ENCODE measurements at places on chromosomes 5 and 9.

- DNase-seq: no peak
Measured at GRCh38 chr9:32385152-32385884, 875 bp downstream of the ACO1 start.

DNA sequence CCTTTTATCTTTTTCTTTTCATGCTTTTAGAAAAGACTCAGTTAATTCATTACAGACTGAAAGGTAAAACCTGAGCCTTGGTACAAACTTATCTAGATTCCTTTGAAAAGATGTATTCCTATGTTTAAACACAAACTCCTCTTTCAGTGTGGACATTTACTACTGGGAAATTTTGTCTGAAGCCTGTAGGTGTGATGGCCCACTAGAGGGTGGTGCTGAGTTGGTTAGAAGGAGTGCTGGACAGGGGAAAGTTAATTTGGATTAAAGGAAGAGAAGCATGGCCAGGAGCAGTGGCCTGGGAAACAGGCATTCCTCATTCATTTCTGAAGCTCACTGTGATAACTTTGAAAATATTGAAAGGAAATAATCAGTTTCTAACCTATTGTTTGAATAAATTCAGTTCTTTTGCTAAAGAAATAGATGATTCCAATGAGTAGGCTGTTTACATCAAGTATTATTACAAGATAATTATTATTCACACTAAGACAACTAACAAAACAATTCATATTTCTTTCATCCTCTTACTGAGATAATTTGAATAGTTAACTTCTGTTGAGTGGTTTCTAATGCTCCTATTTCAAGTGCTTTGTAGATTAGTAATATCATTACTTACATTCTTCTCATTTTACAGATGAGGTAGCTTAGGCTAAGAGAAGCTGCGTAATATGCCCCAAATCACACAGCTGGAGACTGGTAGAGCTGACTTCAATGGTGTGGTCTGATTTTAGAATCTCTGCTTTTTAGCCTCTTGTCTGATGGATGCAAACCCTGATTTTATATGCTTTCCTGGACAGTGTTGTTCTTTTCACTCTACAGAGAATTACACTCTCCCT is 150.9 kb downstream of the ADGRV1 start:
- DNase-seq: no peak

DNA sequence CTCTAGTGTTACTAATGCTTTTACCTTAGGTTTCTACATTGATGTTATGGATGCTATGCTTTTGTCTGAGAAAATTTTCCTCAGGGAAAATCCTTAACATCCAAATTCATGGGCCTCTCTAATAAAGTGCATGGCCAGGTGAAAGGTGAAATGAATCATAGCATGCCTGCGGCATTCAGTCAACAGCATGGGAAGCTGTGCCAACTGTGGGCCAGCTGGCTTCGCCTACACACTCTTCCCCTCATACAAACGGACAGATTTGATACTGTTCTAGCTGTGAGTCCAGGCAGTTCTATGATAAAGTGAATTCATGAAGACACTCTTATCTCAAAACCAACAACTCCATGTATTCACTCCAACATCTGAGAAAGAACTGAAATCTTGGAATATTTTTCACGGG is 374.1 kb downstream of the PLK2 start:
- no peak for DNase-seq

GRCh38 chr5:76790632-76791290 is 28.1 kb upstream of the F2RL1 start:
- DNase-seq: no peak

- no peak for DNase-seq
Measured at GRCh38 chr5:152164860-152165259, 240.2 kb upstream of the GLRA1 start.

DNA sequence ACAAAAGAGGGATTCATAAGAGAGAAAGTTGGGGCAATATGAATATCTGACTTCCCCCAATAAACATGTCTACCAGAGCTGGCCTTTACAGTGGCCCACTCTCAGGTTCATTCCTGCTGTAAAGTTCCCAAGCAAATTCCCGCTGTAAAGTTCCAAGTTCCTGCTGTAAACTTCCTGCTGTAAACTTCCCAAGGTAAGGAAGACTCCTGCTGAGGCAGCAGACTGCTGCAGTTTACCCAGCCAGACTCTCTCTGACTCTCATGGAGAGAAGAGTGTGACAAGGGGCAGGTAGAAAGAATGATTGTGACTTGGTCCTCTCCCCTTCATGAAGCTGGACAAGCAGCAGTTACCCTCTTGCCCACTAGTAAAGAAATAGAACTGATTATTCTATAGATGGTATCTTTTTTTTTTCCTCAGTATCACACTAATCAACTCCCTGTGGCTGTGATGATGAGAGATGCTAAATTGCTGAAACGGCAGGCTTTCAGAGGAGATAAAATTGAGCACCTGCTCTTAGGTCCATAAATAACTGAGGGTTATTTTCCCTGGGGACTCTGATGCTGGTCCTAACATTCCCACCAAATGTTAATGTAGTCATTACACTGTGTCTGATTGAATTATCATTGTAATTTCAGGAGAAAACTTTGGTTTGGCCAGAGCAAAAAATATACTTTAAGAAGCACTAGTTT is 220.4 kb downstream of the PARP8 start:
- no peak for DNase-seq

DNA sequence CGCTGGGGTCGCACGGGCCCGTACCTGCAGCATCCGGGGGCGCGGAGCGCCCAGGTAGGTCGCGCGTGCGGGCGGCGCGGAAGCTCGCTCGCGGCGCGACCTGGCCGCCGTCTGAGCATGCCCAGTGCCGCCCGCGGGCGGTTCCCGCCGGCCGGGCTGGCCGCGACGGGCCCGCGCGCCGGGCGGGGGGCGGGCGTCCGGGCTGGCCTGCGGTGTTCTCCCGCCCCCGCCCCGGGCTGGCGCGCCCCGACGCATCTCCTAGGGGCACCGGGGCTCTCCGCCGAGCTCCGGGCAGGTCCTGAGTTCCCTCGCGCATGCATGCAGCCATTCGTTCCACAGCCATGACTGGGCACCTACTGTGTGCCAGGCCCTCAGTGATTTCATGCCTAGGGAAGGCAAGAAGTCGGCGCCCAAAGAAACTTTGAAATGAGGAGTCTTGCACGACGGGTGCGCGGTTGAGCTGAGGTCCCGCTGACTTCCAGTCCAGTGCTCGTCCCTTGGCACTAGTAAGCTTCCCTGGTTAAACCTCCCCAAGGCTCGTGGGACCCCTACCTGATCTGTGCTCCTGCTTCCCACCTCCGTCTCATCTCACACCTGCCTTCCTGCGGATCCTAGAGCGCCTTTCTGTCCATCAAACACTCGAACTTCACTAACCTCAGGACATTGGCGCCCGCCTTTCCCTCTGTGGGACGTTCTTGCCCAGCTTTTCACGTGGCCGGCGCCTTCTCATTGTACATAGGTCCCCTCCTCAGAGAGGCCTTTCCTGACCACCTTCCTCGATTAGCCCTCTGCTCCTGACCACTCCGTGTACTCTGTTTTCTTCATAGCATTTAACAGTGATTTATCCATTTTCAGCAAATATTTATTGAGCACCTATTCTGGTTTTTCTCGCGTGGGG is at the start of gene PTPN3:
TSS of gene PTPN3 (minus strand) at position 113 of the 898 bp plus-strand sequence. CDS start 34,873 bp downstream, outside the sequence.
- peak; percentile 19 for DNase-seq

DNA sequence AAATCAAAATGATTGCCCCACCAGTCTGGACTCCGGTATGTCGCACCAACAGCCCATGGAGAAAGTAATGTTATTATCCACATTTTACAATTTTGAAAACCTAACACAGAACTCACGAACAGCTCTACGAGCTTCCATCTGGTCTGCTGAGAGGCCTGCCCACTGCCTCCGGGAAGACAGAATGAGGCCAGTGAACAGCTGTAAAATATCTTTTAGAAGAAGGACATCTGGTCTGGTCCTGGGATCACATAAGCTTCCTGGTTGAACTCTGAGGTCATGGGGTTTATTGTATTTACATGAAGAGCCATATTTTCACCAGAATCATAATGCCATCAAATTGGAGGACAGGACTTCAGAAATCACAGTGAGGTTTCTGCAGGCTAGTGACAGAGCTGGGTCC is 89.0 kb downstream of the FRMD3 start:
- no peak for DNase-seq

DNA sequence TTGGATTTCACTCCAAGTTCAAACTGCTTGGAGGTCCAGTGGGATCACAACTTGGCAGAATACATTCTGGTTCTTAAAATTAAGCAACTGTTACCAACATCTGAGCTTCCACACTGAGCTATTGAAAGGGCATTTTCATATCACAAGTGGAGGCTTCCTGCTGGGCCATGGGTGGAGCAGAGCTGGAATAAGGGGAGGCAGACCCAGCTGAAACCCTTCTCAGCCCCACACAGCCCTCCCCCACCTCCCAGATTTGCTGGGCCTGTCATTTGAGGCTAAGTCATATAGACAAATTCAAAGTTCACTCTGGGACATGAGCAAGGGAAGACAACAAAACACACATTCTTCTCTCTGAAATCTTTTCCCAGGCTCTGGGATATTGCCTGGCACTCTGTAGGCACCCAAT is 79.9 kb downstream of the ACTL7B start:
- DNase-seq: no peak

DNA sequence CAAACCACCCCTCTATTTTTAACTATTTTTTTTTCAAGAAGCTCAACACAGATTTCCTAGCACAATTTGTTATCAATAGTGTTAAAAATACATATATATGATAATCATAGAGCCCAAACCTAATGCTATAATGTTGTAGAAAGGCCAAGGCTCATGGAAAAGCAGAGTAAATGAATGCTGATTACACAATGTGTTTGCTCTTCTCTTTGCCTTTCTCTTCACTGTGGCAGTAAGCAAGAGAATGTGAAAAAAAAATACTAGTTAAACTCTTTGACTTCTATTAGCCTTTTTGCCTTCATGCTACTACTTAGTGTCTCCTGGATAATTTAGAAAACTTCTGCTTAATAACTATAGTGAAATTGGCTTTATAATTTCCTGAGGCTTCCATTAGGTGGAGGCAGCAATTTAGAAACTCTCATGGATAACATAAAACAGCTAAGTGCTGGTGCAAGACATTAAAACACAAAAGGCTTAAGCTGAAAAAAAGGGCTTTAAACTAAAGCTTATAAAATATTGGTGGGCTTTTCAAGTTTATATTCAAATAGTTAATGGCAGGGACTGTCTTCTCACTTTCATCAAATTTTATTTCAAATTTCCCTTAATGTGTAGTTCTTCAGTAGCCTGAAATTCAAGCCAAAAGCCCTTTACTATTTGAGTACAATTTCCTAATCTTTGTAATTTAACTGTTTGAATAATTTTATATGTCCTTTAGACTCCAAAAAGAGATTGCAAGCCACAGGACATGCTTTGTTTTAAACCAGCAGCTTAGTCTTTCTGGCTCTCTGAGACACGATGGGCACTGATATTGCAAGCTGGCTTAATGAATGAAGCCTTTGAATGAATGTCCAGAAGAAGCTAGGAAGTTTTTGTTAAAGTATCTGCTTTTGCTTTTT is 2031.8 kb upstream of the CDH6 start:
- no peak for DNase-seq

GRCh38 chr9:124780060-124780756 is 3.3 kb downstream of the OLFML2A start:
- no peak for DNase-seq

DNA sequence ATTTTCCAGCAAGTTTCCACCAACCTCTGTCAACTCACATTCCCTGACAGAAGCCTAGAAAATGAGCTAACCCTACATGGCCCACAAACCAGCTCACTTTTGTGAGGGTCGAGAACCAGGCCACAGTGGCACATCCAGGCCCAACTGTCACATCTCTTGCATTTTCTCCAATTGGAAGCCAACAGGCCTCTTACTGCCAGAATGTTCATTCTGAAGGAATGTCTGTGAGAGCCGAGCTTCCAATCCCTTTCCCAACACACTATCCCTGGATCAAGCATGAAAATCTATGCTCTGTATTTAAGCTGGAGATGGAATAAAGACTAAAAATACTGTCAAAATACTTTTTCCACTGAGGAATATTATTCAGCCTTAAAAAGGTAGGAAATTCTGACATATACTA is 20.0 kb downstream of the MARCHF3 start:
- DNase-seq: no peak

DNA sequence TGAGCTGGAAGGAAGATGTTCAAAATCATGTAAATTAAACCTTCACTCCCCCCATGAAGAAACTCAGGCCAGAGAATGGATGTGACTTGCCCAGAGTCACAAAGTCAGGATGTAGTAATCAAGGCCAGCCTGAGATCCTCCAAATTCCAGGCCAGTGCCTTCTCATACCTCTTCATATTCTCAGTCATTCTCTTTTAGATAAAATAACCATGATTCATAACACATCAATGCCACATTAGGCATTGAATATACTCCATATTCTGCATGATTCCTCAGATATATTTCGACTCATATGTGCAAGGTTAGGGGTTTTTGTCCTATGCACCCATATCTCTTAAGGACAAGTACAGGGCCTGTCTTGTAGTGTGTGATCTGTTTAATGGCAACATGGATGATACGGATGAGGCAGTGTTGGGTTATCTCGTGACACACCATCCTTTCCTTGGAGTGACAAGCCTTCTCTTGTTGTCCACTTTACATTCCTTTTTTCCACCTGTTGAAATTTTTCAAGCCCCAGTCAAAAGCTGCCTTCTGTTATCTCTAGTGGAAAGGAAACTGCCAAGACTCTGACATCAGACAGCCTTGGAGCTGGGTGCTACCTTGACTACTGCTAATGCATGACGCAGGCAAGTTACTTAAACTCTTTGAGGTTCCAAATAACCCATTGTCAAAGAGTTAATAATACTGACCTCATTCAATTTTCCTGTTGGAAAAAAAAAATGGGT is 227.5 kb upstream of the NR4A3 start:
- DNase-seq: no peak

GRCh38 chr5:29005386-29005785 is 1967.0 kb upstream of the CDH9 start:
- DNase-seq: no peak

DNA sequence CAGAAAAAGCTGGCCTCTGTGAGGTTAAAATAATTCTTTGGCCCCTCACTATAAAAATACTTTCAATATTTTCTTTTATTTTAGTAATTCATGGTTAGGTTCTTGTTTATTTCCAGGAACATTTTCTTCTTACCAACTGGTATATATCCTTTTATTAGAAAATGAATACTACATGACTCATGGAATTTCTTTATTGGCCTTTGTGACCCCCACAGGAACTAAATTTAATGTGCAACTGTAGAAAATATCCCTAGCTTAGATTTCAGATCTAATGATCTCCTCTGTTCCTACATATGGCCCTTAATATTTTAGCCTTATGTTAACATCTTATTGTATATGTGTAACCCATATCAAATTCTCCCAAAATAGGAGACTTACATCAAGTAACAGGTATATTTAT is 429.9 kb downstream of the NR2F1-AS1 start:
- no peak for DNase-seq

DNA sequence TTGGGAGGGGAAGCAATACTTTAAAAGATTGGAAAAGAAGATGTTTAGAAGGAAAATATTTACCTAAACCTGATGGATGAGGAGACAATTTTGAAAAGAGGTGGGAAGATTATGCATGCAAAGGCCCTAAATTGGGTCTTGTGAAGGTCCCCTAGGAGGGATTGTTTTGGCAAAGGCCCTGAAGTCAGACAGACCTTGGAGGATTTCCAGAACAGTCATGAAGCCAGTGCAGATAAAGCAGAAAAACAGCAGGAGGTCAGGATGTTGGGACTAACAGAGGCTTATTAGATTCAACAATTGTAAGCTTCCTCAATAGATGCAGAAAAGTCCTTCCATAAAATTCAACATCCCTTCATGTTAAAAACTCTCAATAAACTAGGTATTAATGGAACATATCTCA is 361.0 kb upstream of the CDH6 start:
- no peak for DNase-seq

Measured in NCI-H510A (cell line).